ENCODE measurements at places on chromosomes 11 and 22.

GRCh38 chr22:45521178-45521577 is 18.5 kb downstream of the FBLN1 start:
- no peak for DNase-seq

GRCh38 chr11:26126741-26127140 is 205.2 kb upstream of the ANO3 start:
- no peak for DNase-seq

GRCh38 chr22:23033116-23033905 is 37.0 kb upstream of the GNAZ start:
- DNase-seq, result no peak

- DNase-seq, result no peak
These were observed 7.4 kb downstream of the CD5 start for GRCh38 chr11:61109671-61110070.

DNA sequence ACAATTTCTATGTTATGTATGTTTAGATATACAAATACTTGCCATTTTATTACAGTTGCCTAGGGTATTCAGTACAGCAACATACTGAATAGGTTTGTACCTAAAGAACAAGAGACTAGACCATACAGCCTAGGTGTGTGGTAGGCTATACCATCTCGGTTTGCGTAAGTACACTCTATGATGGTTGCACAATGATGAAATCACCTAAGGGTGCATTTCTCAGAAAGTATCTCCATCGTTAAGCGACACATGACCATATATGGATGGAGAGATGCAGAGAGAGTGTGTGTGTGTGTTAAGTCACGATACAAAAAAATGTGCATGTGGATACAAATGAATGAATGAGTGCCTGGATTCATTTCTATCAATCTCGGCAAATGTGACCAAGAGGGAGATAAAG is 37.7 kb downstream of the NARS2 start:
- DNase-seq, result no peak

- DNase-seq, result no peak
These were observed 898 bp downstream of the ZNF215 start for GRCh38 chr11:6927030-6927617.

- no peak for DNase-seq
These were observed 108.9 kb downstream of the CD44 start for GRCh38 chr11:35247863-35248262.

GRCh38 chr11:39542460-39542859 is 1917.0 kb downstream of the LRRC4C start:
- DNase-seq, result no peak

GRCh38 chr11:65811764-65812475 is 21.8 kb upstream of the SNX32 start:
- DNase-seq, result no peak

- DNase-seq, result no peak
These were observed 6.9 kb upstream of the PSMC3 start for GRCh38 chr11:47433157-47433556.

DNA sequence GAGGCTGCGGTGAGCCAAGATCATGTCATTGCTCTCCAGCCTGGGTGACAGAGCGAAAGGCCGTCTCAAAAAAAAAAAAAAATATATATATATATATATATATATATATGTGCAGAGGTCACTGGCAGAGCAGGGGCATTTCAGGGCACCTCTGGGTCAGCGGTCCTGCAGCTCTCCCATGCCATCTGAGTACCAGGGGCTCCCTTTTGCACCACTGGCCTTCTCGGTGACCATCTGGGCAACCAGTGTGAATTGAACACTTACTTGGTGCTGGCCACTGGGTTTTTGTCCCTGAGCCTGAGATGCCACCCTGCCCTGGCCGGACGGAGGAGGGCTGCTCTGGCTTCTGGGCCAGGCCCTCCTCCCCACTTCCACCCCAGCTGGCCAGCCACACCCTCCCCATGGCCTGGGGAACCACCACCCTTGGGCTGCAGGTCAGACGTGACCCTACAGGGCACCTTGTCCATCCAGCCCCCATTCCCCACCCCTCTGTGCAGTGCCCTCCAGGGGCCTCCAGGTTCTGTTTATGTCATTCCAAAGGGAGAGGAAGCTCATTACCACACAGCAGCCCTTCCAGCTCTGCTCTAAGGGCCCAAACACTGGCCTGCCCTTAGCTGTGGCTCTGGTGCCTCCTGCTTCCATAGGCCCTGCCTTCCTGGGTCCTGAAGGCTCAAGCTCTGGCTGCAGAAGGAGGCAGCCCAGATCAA is 10.3 kb downstream of the MAPK8IP1 start:
- no peak for DNase-seq

- no peak for DNase-seq
These were observed 215 bp downstream of the ZNRF3 start for GRCh38 chr22:28883657-28883916.

DNA sequence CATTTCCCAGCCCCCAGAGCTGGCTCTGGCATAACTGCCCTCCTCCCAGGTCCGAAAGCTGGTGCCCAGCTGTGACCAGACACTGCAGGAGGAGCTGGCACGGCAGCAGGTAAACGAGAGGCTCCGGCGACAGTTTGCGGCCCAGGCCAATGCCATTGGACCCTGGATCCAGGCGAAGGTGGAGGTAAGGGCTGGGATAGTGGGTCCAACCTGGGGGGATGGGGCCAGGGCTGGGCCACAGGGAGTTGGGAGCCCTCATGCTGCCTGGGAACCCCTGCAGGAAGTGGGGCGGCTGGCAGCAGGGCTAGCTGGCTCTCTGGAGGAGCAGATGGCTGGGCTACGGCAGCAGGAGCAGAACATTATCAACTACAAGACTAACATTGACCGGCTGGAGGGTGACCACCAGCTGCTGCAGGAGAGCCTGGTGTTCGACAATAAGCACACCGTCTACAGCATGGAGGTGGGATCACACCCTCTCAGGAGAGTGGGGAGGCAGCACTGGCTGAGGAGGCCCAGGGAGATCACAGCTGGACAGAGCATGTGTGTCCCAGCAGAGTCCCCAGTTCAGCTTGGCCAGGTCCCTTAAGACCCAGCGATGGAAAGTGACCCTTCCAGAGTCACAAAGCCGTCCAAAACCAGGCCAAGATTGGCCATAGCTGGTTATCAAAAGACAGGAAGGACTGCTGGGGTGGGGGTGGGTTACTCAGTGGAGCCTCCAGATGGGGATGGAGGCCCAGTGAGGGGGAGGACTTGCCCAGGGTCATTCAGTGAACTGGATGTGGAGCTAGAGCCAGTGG is 7.0 kb downstream of the CTSF start:
- no peak for DNase-seq

DNA sequence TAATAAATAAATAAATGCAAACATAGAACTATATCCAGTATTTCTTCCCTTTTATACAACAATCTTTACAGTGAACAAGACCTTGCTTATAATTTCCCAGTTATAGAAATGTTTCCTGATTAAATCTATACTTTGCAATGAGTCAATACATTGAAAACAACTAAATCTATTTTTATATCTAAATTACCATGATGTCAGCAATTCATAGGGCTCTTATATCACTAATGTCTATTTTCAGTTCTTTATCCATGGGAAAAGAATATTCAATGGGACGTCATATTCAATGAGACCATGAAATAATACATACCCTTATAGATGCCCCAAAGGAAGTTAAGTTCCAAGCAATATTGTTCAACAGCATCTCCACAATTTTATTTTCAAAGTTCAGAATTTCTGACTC is 359.9 kb downstream of the CASP12 start:
- DNase-seq, result no peak

GRCh38 chr11:27616711-27617110 is 83.5 kb downstream of the BDNF start:
- no peak for DNase-seq

GRCh38 chr22:45129703-45130524 is 33.8 kb upstream of the NUP50 start:
- DNase-seq, result no peak

DNA sequence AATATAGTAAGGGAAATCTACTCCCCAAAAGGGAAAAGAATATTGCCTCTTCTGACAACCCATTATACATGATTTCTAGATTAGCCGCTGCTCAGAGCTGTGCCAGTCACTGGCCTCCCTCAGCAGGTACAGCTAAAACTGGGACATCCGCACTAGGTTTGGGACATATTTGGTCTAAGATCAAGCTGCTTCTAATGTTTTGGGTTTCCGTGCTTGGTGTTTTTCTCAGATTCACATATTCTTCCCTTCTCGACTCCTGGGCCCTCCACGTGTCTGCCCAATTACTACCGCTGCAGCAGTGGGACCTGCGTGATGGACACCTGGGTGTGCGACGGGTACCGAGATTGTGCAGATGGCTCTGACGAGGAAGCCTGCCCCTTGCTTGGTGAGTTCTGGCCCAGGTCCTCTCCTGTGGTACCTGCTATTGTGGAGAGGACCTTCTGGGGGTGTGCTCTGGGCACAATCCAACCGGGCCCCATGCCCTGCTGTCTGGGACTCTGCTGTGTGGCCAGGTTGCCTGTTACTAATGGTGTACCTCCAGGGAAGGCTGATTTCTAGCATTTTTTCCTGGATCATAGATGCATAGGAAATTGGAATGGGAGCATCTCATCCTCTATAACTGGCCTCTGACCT is 138.1 kb upstream of the SORL1-AS1 start:
- no peak for DNase-seq

DNA sequence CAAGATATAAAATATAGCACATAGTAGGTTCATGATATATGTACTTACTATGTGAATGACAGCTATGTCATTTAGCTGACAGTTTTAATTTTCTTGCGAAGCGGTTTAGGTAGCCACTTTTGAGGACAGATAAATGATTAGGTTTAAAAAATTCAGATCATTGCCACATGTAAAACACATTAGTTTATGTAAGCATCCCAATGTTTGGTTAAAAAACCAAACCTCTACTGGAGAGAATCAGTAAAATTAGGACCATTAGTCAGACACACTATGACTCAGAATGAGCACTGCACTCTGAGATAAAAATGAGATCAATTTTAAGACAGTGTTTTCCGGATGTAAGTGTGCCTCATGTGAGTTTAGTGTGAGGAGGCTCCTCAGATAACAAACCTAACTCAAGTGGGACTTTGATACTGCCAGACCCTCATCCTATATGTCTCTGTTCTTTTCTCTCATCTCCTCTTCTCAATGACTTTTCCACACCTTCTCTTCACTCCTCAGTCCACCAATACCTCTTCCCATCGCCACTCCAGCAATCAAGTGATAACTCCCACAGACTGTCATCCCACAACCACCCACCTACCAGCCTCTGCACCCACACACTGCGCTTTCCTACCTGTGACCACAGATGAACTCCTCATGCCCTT is 6.8 kb upstream of the OR2AT4 start:
- DNase-seq, result no peak

DNA sequence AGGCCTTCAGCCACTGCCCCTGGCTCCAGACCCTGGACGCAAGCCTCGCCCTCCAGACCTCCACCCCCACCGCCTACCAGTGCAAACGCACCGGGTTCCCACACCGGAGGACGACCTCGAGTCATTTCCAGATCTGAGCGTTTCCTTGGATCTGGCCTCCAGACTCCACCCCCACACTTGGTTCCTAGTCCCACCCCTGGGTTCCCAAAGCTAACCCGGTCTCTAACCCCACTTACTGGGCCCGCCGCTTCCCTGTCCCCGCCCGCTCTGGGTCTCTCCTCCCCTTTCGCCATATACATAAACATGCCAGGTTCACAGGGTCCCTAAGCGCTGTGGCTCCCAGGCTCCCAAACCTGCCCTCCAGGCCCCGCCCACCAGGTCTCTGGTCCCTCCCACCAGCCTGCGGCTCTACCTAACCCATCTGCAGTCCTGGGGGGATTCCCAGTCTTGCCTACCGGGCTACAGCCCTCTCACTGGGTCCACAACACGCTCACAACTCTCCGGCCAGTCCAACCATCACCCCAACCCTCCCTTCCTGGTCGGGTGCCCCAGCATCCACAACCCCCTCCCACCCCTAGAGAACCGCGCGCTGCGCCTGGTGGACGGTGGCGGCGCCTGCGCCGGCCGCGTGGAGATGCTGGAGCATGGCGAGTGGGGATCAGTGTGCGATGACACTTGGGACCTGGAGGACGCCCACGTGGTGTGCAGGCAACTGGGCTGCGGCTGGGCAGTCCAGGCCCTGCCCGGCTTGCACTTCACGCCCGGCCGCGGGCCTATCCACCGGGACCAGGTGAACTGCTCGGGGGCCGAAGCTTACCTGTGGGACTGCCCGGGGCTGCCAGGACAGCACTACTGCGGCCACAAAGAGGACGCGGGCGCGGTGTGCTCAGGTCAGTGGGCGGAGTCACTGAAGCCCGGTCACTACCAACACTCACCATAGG is 36.7 kb downstream of the CD6 start:
- DNase-seq, result no peak

- DNase-seq, result no peak
These were observed 38.4 kb upstream of the ETS1 start for GRCh38 chr11:128625746-128626145.

DNA sequence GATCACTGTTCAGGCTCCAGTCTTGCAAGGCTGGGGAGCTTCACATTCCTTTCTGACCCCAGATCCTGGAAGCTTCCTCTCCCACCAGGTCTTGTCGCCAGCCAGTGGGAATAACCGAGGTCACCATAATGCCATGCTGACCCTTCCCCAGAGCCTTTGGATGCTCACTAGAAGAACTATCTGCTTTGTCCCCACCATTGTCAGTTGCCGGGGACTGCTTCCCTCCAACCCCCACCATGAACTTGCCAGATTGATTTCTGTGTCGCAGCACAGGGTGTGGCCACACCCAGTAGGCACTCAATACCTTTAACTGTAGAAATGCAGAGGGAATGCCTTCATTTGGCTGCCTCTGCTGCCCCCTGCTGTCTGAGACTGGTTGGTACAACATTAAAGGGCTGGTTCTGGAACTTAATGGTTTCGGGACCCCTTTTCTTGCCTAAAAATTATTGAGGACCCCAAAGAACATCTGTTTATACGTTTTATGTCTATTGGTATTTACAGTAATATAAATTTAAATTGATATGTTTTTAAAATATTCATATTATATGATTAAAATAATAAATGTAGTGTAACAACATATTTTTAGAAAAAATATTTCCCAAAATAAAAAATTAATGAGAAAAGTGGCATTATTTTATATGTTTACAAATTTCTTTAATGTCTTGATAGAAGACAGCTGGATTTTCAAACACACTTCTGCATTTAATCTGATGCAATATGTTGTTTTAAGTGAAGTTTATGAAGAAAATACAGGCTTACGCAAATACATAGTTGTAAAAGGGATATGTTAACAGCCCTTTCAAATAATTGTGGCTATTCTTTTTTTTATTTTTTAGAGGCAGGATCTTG is 6.7 kb upstream of the GDPD5 start:
- DNase-seq, result peak; percentile 62

- no peak for DNase-seq
These were observed 350.6 kb downstream of the ETS1 start for GRCh38 chr11:128236506-128237498.

DNA sequence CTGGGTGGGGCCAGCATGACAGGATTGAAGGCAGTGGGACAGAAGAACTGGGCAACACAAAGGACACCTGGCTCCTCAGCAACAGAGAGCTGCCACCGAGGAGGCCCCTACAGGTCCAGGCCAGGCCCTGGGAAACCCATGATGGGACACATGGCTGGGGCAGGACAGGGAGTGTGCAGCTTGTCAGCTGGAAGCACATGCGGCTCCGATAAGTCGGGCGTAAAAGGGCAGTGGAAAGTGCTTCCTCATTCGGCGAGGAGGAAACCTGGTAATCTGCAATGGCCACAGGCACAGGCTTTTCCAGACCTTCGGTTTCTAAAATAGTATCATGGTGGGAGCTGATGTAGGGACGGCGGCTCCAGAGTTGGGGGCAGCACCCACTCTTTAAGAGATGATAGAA is 16.5 kb downstream of the GNAZ start:
- no peak for DNase-seq

Data from stimulated activated CD8-positive, alpha-beta memory T cell treated with anti-CD3 and anti-CD28 coated beads, Interleukin-15, amount 100 ng/mL, for 24 hours (primary cell).